ENCODE measurements at places on chromosomes 16 and 17.

DNA sequence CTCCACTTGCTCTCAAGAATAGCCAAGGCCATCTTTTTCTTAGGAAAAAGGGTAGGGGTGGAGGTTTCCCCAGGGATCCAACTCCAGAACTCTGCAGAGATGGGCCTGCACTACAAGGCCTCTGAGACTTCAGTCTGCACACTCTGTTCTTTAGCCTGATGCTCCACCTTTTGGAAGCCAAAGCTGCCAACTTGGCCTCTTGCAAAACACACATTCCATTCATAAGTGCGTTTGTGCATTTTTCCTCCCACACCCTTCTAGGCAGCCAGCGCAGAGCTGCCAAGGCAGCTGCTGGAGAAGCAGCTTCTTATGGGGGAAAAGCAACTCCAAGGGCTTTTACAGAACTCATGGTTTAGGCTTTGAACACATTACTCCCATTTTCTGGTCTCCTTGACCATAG is 45.3 kb downstream of the REXO5 start:
- DNase-seq: no peak

- no peak for DNase-seq
Measured at GRCh38 chr17:57889252-57889651, 39.4 kb upstream of the MRPS23 start.

- DNase-seq: peak; percentile 94
Measured at GRCh38 chr16:10579965-10580882, at the start of gene EMP2. Gene EMP2 (minus strand): TSS chr16:10580598. CDS start chr16:10547617, 32,981 bp downstream.

GRCh38 chr16:55418586-55418985 is 60.4 kb upstream of the MMP2 start:
- DNase-seq: no peak

- peak; percentile 57 for DNase-seq
Measured at GRCh38 chr16:47342055-47342454, 118.8 kb downstream of the ITFG1 start.

- peak; percentile 98 for DNase-seq
Measured at GRCh38 chr17:42180922-42181850, at the start of gene KCNH4. Gene KCNH4 (minus strand): TSS chr17:42181142. CDS start chr17:42180945, 197 bp downstream.

GRCh38 chr17:75734674-75735294 is 13.5 kb downstream of the ITGB4 start:
- DNase-seq: no peak

GRCh38 chr17:10243883-10244844 is 45.8 kb upstream of the GAS7 start:
- peak; percentile 45 for DNase-seq

DNA sequence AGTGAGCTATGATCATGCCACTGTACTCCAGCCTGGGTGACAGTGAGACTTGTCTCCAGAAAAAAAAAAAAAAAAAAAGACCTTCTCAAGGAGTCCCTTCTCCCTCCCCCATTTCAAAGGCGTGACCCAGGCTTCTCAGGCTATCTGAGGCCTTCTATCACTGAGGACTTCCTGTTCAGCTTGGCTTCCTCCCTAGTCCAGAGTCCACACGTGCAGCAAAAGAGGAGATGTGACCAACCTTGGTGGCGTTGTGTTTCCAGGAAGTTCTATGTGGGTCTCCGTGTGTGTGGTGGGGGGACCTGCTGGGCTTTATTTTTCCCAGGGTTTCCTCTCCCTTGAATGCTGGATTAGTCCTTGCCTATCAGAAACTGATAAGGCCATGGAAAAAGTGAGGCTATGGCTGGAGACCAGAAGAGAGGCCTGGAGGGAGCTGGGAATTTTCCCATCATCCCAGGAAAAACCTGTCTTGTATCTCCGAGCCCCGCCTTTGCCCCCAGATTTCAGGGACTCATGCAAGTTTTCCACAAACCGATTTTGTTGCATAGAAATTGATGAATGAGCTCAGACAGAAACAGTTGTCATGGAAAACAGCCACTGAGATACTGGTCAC is 148.1 kb downstream of the SALL1 start:
- no peak for DNase-seq

DNA sequence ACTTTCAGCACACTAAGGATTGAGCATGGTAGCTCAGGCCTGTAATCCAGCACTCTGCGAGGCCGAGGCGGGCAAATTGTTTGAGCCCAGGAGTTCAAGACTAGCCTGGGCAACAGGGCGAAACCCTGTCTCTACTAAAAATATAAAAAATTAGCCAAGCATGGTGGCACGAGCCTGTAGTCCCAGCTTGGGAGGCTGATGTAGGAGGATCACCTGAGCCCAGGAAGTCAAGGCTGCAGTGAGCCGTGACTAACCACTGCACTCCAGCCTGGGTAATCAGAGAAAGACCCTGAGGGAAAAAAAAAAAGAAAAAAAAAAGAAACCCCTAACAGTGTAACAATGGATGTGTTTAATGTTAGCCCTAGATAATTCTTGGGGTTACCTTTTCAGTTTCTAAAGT is 24.0 kb downstream of the PARN start:
- DNase-seq: no peak

DNA sequence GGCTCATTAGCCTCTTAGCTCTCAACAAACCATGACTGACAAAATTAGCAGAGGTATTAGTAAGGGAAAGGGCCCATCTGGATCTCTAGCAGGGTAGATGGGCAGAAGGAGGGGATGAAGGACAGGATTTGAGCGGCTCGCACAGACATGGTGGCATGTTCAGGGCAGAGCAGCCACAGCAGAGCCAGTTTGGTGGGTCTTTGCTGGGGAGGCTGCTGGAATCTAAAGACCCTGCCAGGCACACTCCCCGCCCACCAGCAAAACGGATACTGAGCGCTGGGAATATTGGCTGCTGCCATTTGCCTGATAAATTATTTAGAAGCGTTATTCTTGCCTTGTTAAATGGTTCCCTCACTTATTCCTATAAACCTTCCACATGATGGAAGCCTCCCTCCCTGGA is 20.7 kb upstream of the NAT9 start:
- DNase-seq: no peak

- peak; percentile 13 for DNase-seq
Measured at GRCh38 chr17:49635121-49635520, 42.8 kb downstream of the SPOP start.

DNA sequence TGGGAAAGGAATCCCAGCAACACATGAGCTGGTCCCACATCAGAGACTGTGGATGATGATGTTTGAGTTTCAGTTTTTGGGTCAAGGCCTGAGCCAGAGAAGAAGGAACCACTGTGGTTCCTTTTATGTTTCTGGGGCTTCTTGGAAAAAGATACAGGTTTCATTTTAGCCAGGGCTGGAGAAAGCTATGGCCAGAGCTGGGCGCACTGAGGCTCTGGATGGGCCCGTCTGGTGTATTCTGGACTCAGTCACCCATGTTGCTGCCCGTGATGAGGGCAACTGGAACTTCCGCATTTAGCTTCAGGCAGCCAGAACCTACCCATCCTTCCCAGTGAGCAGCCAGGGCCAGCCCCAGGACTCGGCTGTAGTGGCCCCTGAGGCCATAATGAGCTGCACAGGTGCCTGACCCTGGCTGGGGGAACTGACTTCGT is 15.0 kb upstream of the PITPNA start:
- no peak for DNase-seq
